Activated CD8-positive, alpha-beta memory T cell treated with anti-CD3 and anti-CD28 coated beads for 4 hours (primary cell): ENCODE measurements at places on chromosomes 6 and 20.

GRCh38 chr20:14848806-14849205 lies 511.4 kb upstream of the FLRT3 start:
- no peak for DNase-seq

- no peak for DNase-seq
These were observed 263.0 kb downstream of the PAX1 start for GRCh38 chr20:21968486-21968885.

GRCh38 chr6:11096109-11096508 lies 2.5 kb downstream of the SMIM13 start:
- DNase-seq: no peak

DNA sequence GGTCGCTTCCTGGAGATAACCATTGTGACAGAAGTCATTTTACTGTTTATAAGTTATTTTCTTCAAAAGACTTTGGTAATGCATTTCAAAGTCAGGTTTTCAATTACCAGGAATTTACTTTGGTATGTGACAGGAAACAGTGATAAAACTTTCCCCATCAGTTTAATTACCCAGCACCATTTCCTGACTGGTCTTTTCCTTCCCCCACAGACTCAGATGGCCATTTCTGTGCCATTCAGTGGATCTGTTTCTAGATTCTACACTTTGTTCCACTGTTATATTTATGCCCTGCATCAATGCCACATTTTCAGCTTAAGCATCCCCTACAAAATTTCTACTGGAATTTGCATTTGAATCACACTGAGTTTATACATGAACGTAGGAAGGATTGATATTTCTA lies 16.3 kb downstream of the RRBP1 start:
- no peak for DNase-seq

- DNase-seq: no peak
These were observed 115.1 kb upstream of the JAG1 start for GRCh38 chr20:10788877-10789276.
